ENCODE measurements at places on chromosomes 13 and 19.

DNA sequence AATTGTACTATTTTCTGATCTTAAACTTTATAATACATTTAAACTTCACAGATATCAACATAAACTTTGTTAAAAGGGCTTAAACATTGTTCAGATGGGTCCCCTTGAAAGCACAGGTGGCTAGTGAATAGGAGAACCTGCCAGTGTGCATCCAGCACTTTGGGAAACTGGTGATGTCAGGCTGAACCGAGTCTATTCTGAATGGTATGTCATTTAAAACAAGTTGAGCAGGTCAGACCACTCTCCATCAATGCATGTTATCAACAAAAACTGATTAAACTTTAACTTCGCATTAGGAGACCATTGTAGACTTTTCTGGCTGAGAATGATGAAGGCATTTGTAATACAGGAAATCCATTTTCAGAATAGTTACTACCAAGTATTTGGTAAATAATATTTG, 50.1 kb upstream of the FREM2 start:
- DNase-seq = no peak

- DNase-seq = no peak
Observed at GRCh38 chr19:3361384-3362216, 4.8 kb upstream of the NFIC start.

GRCh38 chr13:69585656-69586055, 522.0 kb upstream of the ATXN8OS start:
- no peak for DNase-seq

GRCh38 chr19:58381460-58382212, 806 bp upstream of the ZNF837 start:
- DNase-seq = no peak

DNA sequence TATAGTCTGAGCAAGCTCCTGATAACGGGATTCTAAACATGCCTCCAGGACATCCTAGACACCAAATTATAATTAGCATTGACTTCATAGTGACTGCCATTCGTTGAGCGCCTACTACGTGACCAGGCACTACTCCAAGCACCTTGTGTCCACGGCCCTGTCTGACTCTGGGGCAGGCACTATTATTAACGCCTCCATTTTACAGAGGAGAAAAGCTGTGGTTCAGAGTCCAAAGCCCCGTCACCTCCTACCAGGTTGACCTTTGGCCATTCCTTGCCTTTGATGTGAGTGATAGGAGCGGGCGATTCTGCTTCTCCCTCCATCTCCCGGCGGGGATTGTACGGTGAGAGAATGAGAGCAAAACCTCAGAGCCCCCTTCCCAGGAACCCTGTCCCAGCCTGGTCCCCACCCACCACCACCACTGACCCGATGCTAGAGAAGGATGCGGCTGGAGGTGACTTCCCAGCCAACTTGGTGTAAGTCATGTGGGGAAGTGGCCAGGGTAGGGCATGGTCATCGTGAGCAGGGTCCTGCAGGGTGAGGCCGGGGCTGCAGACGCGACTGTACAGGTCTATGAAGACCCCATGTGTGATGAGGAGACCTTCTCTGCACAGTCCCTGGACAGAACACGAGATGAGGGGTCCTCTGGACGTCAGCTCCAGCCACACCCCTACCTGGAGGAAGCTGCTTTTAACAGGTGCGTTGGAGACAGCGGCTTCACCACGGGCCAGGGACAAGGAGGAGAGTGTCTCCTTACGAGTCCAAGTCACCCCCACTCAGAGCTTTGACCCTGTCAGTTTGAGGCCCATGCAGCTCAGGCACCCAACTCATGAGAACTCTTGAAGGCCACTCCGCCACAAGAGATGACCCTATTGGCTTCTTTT, at the start of gene IGSF23:
TSS of gene IGSF23 (plus strand) at position 269 of the 884 bp plus-strand sequence. CDS start at position 352, 83 bp downstream.
- no peak for DNase-seq

- DNase-seq = no peak
Observed at GRCh38 chr19:11418094-11418548, 993 bp downstream of the RGL3 start.

DNA sequence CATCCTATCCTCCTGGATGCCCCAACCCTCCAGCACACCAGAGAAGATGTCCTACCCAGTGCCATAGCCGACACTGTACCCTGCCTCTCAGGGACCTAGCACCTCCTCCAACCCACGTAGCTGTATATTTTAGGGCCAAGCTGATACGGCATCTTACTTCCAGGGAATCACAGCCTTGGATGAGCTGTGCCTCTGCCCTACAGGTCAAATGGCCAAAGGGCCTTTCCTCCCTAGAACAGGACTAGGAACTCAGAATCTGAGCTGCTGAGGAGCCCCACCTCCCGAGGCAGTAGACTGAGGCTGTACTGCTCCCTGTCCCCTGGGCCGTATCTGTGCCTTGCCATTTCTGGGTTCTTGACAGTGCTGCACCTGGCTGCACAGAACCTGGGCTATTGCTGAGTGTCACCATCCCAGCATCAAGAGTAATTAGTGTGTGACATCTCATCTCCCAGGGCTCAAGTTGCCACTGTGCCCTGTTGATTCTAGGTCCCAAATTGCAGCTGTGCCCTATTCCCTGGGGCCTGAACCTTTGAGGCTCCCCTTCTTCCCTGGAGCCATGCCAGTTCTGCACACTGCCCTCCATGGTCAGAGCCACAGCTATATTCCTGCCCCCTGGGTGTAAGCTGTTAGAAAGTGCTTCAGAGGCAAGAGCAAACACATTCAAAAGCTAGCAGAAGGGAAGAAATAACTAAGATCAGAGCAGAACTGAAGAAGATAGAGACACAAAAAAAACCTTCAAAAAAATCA, 41.0 kb downstream of the VWA8 start:
- DNase-seq = no peak

- DNase-seq = no peak
Observed at GRCh38 chr19:1819341-1820255, 7.5 kb upstream of the ATP8B3 start.

DNA sequence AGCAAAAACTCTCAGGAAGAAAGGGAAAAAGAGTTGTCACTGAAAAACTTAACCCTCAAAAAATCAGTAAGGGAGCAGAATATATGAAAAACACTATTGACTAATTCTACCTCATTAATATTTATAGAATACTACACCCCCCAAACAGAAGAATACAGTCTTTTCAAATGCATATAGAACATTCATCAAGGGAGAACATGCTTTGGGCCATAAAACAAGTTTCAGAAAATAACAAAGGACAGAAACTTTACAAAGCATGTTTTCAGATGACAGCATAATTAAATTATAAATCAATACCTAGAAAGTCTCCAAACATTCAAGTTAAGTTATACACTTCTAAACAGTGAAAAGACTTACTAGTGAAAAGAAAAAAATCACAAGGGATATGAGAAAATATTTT, 30.5 kb downstream of the SOHLH2 start:
- no peak for DNase-seq

GRCh38 chr13:40434516-40435397, 231.7 kb downstream of the FOXO1 start:
- DNase-seq = no peak

GRCh38 chr13:112351825-112352224, 24.3 kb upstream of the SPACA7 start:
- no peak for DNase-seq
